ENCODE measurements at places on chromosomes 3 and 15.

DNA sequence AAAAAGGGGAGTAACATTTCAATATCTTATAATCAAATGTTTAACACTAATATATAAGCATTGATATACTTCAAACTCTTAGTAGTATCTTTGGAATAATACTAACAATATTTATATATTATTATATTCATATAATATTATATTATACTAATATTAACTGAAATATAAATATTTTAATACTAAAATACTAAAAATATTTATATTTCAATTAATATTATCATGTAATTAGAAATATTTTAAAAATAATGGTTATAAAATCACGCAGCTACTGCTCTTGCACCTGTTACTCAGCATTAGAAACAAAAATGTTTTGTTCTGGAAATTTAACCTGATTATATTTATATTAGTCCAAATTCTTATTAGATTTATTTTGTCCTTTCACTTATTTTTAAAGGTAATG, 12.6 kb upstream of the ATP8B4 start:
- no peak for DNase-seq

DNA sequence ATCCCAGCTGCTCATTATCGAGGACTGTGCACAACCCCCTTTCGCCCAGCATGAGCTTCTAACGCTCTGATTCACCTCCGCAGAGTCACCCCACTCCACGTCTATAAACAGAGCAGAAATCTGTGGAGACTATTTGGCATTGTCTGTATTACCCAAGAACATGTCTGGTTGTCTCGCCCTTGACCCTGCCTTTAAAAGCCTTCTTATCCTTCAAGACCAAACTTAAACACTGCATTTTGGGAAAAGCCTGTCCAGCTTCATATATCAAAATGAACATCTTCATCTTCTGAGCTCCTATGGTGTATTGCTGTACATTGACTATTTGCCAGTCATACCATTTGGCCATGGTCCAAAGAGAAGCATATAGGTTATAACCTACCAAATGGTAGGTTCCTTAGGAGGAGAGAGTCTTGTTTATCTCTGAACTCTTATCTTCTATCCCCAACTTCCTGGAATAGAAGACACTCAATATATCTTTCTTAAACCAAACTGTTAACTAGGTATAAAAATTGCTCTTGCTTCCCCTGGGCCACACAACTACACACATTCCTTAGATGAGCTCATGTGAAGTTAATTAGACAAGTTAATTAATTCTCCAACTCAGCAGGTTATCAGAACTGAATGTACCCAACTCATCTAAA, 90.1 kb downstream of the FBN1 start:
- no peak for DNase-seq

DNA sequence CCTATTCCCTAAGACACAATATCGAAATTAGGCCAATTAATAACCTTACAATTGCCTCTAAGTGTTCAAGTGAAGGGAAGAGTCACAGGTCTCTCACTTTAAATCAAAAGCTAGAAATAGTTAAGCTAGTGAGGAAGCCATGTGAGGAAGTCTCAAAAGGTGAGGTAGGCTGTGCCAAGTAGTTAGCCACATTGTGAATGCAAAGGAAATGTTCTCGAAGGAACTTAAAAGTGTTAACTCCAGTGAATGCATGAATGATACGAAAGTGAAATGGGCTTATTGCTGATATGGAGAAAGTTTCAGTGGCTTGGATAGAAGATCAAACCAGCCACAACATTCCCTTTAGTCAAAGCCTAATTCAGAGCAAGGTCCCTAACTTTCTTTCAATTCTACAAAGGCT, 59.1 kb downstream of the KLF13 start:
- DNase-seq: no peak

DNA sequence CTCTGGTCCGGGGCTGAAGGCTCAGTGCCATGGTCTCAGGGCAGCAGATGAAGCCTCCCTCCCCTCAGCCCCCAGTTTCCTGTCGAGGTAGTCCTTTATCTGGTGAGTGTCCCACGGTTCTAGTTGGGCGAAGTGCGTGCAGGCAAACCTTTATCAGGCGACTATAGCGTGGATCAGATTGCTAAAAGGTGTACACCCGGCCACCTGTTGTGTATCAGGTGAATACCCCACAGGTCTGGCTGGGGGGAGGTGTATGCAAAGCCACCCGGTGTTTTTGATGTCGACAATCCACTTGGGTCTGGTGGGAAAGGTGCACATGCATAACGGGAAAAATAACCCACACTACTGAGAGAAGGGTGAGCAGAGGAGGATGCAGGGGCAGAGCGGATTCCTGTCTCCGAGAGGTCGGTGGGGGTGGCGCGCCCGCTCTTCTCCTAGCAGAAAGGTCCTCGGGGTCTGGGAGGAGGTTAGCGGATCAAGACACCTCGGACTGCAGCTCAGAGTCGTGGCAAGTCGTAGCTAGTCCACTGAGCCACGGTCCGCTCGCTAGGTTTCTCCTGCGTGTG, 507 bp downstream of the SLC12A6 start:
- DNase-seq: no peak

DNA sequence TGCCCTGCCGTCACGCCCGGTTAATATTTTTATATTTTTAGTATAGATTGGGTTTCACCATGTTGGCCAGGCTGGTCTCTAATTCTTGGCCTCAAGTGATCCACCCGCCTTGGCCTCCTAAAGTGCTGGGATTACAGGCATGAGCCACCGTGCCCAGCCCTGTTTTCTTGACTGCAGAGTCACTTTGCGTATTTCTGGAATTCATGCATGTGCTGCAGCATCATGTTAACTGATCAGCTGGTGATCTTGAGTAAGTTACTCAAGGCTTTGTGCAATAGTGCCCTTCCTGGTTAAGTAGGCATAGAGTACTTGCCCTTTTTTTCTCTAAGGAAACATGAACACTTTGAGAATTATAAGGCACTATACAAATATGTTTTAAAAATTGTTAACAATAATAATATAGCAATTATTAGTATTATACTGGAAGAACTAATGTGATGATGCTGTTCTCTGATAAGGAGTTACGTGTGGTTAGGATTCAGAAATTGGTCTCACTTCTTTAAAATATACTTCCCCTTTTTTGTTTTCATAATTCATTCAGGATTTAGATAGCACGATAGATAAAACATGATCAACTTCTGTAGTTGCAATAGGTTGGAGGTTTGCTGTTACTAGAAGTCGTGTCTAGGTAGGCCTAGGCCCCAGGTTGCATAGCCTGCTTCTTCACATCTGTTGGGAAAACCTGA, 33.6 kb downstream of the GPR171 start:
- DNase-seq: no peak

GRCh38 chr3:159074756-159075701, 273.2 kb downstream of the MFSD1 start:
- DNase-seq: no peak

DNA sequence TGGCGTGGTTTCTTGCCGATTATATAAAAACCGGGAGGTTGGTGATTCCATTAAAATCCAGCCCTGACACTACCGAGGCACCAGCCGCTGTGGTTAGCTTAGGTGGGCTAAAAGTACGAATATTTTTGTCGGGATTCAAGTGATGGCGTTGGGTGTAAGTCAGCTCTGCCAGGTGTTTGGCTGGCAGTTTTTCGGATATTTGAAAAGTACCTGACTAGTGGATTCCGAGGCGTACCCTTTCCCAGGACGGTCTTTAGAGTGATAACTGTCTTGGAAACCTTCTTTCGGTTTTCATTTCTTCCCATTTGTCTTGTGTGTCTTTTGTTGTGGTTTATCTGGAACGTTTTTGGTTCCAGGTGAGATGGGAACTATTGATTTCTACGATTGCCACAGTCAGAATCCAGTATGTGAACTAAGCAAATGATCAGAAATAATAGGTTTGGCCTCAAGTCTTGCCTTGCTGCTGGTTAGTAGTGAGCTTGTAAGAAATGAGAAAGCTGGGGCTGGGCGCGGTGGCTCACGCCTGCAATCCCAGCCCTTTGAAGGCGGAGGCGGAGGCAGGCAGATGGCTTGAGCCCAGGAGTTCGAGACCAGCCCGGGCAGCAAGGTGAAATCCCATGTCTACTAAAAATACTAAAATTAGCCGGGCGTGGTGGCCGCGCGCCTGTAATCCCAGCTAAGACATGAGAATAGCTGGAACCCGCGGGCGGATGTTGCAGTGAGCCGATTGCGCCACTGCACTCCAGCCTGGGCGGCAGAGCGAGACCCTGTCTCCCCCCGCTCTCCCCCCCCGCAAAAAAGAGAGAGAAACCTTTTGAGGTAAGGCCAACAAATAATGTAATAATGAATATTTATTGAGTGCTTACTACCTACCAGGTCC, 1.4 kb downstream of the FYTTD1 start:
- DNase-seq: peak; percentile 58

GRCh38 chr3:61979638-61980037, 393.7 kb downstream of the FEZF2 start:
- DNase-seq: no peak

GRCh38 chr3:23275814-23276213, 72.7 kb downstream of the UBE2E2 start:
- DNase-seq: no peak

DNA sequence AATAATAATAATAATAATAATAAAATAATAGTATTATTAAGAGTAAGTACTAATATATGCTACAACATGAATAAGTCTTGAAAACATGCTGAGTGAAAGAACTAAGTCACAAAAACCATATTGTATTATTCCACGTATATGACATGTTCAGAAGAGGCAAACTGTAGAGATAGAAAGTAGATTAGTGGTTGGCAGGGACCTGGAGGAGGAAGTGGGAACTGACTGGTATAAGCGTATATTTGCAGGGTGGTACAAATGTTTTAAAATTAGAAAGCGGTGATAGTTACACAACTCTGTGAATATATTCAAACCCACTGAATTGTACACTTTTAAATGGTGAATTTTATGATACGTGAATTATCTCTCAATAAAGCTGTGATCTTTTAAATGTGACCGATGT, 32.8 kb downstream of the LRRK1 start:
- DNase-seq: no peak

DNA sequence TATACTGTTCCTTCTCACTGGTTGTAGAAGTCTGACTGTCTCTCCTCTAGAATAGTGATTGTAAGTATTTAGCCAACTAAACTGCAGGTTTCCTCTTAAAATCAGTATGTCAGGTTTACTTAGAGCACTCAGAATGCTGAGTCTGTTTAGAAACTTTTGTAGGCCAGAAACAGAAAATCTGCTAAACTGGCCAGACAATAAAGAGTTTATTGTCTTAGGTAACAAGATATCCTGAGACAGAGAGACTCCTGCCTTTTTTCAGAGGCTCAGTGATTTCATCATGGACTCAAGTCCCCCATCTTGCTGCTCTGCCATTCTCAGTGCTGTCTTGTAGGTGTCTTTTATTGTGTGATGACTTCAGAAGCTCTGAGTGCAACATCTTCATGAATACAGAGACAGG, 279.0 kb downstream of the MFSD1 start:
- no peak for DNase-seq

DNA sequence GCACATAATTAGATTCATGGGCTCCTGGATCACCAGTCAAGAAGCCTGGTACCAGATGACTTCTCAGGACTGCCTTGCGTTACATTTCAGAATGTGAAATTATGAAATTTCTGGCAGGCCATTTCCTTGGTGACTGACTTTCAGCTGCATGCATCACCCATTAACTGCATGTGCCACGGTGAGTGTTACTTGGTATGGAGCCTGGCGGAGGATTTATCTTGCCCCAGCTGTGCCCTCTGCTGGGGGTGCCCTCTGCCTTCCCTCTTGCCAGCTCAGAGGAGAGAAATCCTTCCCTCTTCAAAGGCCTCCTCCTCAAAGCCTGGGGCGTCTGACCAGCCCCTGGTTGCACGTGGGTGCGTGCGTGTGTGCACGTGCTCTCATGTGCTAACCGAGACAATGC, 57.7 kb upstream of the CTSH start:
- DNase-seq: no peak

DNA sequence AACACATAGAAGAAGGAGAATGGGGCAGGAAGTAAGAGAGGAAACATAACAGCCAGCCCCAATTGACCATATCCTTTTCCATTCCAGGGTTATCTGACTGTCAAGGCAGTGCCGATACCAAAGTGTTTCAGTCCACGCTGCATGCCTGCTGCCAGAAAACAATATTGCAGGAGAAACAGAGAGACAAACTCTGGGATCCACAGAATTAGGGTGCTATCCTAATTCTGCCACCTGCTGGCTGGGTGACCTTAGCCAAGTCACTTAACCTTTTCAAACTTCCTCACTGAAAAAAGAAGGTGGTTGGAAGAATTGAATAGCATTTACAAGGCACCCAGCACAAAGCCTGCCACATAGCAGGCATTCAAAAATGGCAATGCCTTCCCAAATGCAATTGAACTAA, 32.0 kb downstream of the GLB1 start:
- peak; percentile 32 for DNase-seq
